ENCODE measurements at places on chromosomes 4 and X.

- DNase-seq, result no peak
Observed at GRCh38 chrX:115535844-115536243, 25.1 kb upstream of the PLS3 start.

- no peak for DNase-seq
Observed at GRCh38 chr4:100841911-100842310, 324.1 kb upstream of the EMCN start.

- DNase-seq, result no peak
Observed at GRCh38 chrX:19628011-19628575, 112.8 kb upstream of the MAP3K15 start.

- DNase-seq, result no peak
Observed at GRCh38 chrX:84737471-84737871, 235.2 kb upstream of the HDX start.

DNA sequence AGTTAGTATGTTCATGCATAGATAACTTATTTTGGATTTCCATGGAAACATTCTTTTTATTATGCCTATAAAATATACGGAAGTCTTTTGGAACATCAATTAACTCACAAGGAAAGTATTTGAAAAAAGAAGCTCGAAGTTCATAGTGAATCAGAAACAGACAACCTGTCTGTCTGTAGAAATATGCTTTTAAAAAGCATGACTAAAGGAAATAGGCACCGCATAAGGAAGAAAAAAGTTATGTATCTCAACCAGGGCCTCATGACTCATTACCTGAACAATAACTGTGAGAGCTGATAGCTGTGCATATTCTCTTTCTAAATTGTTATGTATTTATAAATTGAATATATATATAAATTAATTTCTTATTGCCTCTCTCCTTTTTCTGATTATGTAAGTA lies 324.1 kb downstream of the TLL1 start:
- no peak for DNase-seq

- no peak for DNase-seq
Observed at GRCh38 chr4:8675383-8675782, 82.8 kb downstream of the CPZ start.

- DNase-seq, result no peak
Observed at GRCh38 chr4:2437475-2438215, 18.9 kb downstream of the CFAP99 start.

- DNase-seq, result no peak
Observed at GRCh38 chrX:129593137-129593536, 53.1 kb downstream of the OCRL start.

DNA sequence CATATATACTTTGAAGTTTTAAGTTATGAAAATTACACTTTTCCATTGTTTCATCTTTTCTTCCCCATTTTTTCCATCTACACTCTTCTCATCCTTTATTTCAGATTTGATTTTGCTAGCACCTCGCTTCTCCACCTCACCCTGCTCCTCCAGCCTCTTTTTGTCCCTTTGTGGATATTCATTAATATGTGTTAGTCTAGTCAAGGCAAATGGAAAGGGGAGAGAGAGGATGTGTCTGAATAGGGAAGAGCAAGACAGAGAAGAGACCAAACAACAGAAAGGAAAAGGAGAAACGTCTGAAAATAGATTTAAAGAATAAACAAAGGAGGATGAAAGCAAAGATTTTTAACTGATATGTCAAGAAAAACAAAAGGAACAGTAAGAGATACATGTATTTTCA lies 24.1 kb downstream of the GPM6A start:
- no peak for DNase-seq

- no peak for DNase-seq
Observed at GRCh38 chr4:78565971-78566372, 14.4 kb downstream of the ANXA3 start.

- no peak for DNase-seq
Observed at GRCh38 chr4:79141530-79141929, 184.3 kb downstream of the NAA11 start.

Measured in NCI-H345 (cell line).